DMS 273 treated with DMSO at 0.1 percent for 48 hours (cell line): ENCODE measurements at places on chromosomes 2 and 18.

DNA sequence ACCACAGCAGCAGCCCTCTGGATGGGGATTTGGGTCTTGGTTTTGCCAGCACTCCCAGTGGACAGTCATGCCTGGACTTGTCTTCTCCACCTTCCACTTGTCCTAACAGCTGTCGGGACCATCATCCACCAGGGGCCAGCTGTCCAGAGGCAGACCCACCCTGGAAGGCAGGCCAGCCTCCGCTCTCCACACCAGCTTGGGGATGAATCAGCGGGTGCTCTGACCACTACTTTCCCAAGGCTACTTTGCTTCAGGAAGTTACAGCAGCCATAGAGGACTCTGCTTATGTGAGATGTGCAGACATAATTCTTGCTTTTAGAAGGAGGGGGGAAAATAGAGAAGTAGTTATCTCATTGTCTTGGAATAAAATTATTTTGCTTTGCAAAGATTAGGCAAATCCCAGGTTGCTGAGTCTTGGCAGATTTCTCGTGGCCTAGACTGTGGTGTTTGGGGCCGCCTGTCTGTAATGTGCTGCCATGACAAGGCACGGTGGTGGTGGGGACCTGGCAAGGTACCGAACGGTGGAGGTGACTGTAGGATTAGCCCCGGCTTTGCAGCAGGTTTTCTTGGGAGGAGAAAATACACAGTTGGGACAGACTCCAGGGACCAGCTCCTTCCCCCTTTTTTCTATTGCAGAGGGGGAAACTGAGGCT, 148.7 kb downstream of the AGAP1 start:
- DNase-seq, result peak; percentile 36

GRCh38 chr2:181907635-181908034, 16.1 kb downstream of the ITPRID2 start:
- DNase-seq, result no peak

- no peak for DNase-seq
These were observed 24.9 kb upstream of the BZW1 start for GRCh38 chr2:200786826-200787225.

DNA sequence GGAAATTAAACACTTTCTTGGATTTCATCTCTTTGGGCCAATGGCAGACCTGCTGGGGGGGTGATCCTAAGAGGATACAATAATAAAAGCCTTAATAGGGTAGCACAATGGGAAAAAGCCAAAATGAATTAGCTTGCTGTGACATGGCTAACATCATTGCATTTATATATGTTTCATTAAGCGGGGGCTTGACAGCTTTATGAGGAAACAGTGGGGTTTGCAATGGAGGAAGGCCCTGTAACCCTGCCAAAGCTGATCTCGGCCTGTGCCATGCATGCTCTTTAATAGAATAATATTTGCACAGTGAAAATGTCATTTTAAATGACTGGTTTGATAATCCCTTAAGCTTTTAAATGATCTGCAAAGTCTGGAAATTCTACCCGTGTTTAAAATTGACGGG, 291.5 kb downstream of the SLC4A3 start:
- DNase-seq, result no peak

DNA sequence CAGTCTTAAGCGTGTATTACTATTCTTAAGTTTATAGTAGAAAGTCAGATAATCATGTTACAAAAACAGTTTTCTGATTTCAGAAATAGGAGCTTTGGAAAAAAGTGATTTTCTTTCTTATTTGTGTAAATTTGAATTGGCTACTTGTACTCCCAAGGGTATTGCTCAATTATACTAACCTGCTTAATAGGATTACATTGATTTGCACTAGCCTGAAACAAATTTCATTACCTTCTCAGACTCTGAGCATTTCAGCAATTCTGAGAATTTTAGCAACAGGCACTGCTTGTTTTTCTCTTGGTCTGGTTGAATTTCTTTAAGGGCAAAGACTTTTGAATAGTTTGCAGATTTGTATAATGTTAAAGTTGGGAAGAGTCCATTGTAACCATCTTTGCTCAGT, 87.2 kb upstream of the NXPH2 start:
- DNase-seq, result no peak

DNA sequence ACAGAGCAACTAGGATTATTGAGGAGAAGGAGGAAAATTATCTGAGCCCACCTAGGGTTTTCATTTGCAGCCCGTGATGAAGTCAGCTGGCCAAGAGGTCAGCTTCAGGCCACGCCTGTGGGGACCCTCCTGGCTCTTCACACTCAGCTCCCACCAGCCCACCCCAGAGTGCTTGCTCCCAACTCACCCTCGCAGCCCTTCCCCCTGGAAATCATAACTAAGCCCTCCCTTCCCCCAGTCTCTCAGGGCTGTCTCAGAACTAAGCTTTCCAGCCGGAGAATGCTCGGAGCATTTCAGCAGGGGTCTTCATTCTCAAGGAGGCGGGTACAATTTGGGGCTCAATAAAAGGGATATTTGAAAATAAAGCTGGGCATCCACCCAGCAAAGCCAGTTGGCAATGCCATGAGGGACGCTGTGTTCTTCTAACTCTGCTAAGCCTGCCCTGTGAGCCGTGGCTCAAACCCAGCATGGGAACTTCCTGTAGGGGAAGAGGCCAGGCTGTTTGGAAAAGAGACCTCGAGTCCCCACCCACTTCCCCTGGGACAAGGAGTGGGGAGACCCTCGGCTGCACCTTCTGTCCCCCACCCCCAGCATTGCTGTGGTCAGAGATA, 194.9 kb downstream of the CTIF start:
- DNase-seq, result no peak

DNA sequence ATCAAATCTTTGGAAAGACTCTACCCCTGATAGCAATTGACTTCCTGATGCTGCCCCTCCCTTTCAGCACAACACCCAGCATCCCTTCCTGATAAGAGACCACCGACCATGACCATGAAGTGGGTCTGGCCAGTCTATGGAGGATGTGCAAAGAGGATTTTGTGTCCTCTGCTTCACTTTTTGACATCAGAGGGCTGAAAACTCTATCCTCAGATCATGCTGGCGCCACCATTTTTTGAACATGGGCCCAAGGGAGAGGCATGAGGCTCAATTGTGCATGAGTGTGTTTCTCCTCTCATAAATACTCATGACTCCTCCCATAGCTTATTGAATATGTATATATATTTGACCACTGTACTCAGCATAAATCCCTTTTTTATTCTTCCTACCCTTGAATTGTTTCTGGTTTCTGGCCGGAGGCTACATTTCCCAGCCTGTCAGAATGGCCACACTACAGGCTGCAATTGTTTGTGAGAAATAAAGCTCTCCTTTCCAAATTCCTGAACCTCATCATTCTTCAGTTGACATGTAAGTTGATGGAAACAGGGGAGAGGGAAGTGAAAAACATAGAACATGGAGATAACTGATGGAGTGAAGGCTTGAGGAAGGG, 314.1 kb downstream of the MYCN start:
- no peak for DNase-seq

GRCh38 chr2:2057125-2057721, 273.9 kb downstream of the MYT1L start:
- DNase-seq, result no peak

GRCh38 chr2:146652311-146652710, 1192.5 kb upstream of the ACVR2A start:
- no peak for DNase-seq

- no peak for DNase-seq
These were observed 9.5 kb upstream of the PARD3B start for GRCh38 chr2:204535764-204536163.

GRCh38 chr2:159982270-159982669, 80.1 kb downstream of the PLA2R1 start:
- DNase-seq, result no peak

DNA sequence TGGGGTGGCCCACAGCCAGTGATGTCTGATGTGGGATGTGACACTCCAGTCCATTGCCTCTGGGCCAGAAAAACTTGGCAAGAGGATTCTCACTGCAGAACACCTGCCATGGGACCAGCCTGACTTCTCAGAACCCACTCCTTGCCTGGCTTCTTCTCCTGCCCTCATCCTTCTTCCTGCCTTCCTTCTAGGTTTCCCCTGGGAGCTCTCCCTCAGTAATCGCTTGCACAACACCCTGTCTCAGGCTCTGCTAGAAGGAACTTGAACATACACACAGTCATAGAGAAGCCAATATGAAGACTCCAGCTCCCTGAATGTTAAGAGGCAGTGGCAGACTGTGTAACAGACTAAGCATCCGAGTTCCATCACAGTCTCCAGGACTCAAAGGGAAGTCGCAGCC, 4.3 kb upstream of the COL6A3 start:
- DNase-seq, result no peak

GRCh38 chr18:79387615-79388014, 8.1 kb upstream of the NFATC1 start:
- no peak for DNase-seq

GRCh38 chr2:142973822-142974207, 96.4 kb downstream of the KYNU start:
- no peak for DNase-seq

DNA sequence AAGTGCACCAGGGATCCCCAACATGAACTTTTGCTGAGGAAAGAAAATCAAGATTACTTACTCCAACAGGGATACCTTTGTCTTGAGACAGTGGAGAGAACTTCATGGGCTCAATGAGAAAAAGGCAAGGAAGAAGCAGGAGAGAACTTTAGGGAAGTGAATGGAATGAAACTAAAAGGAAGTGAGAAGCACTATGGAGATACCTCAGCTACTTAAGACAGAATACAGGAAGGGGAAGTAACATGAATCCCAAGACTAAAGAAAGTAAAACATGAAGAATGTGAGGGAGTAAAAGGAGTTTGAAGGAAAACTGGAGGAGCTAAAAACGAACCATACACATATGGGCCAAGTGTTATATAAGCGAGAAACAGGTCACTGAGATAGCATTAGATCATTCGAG, 32.4 kb upstream of the ACTR3 start:
- no peak for DNase-seq

DNA sequence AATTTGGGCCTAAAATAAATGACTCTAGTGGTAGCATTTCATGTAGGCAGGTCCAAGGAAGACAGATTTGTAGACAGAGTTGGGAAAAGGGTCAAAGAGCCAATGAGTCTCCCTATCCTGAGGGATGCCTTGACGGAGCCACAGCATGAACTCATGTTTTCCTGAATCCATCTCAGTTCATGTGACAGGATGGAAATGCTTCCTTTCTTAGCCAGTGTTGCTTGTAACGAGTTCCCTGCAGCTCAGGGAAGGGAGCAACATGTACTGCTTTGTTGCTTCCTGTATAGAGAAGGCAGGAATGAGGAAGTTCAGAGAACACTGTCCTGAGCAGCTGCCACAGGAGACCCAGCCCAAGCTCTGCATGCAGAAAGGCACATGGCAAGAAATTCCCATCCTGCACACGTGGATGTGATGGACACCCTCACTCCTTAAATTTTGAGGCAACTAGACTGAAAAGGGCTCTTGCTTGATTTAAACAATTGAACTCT, 27.9 kb downstream of the TMEM17 start:
- no peak for DNase-seq

- DNase-seq, result no peak
These were observed 395.7 kb upstream of the ST6GAL2 start for GRCh38 chr2:107281637-107282036.

- DNase-seq, result no peak
These were observed 2.6 kb upstream of the GPR35 start for GRCh38 chr2:240622531-240623235.

DNA sequence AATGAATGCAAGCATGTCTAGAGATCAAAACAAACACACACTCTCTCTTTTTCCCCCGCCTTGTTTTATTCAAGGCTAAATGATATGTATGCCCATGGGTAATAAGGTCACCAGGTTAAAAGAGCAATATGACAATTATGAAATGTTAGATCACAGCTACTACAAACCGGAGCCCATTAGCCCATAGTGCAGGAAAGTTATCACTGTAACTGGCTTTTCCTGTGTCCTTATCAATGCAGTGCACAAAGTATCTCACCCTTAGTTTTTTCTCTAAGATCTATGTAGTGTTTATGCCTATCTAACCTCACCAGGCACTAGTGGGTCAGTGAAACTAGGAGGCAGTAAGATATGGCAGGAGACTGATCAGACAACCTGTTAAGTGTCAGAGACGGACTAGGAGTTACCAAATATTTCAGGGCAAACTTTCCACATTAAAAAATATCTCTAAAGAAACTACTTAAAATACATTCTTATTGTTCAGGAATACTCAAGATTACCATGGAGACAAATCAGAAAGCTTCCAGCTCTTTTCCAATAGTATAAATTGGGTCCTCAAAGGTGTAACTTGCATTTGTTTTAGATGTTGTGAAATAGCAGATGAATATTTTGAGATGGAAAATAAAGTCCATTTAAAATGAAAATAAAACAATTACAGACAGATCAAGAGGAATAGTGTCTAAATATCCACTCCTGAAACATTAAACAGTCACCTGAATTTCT, 282.2 kb downstream of the EXOC6B start:
- DNase-seq, result no peak

GRCh38 chr18:55316486-55317184, 271.4 kb downstream of the TCF4 start:
- DNase-seq, result no peak

GRCh38 chr2:68127358-68128242, 30.1 kb upstream of the PNO1 start:
- no peak for DNase-seq

DNA sequence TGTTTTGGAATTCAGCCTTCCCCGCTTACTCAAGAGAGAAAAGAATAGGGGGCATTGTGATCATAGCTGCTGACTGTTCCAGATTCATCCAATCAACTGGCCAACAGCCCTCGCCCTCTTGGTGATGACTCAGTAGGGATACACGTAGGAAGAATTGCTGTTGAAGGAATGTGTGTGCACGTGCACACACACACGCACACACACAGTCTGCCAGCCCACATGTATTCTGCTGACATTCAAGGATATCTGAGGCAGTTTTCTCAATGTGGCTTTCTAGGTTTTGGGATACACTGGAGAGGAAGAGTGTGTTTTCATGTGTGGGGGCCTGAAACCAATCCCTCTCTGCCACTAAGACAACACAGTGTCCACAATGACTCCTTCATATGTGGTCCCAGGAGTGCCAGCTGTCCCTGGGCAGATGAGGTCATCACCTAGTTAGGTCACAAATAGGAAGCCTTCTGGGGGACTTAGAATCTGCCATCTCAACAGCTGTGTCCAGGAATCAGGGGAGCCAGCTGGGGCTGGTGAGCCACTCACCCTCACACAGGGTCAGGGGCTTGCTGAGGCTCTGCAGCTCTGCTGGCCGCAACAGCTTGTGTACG, 352.6 kb downstream of the SS18 start:
- peak; percentile 55 for DNase-seq

DNA sequence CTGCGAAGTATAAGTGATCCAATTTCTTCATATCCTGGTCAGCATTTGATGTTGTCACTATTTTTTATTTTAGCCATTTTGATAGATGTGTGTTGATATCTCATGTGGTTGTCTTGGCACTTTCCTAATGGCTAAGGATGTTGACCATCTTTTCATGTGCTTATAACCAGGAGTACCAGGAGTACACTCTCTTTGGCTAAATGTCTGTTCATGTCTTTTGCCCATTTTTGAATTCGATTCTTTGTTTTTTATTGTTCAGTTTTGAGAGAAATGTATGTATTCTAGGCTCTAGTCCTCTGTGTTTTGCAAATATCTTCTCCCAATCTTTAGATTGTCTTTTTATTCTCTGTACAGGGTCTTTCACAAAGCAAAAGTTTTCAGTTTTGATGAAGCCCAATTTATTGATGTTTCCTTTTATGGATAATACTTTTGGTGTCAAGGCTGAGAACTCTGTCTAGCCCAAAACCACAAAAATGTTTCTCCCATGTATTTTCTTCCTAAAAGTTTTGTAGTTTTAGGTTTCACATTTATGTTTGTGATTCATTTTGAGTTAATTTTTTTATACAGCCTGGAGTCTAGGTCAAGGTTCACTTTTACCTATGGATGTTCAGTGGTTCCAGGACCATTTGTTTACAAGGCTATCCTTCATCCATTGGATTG, 65.4 kb downstream of the SDC1 start:
- DNase-seq, result no peak
